ENCODE measurements at places on chromosomes 13 and 19. TPM values are rescaled to one million over a fixed set of nuclear protein-coding genes. Genes with fewer than 3 reads are reported as not detected.

The ZNF726 gene
- 4.8 TPM for total RNA-seq

The GARIN5B gene
- not detected for total RNA-seq

The ZNF470 gene
- total RNA-seq: 3.5 TPM

The ZNF43 gene
- total RNA-seq: 3.8 TPM

The SIGLEC5 gene
- total RNA-seq: not detected

The CCL25 gene
- total RNA-seq: not detected

The ZNF85 gene
- total RNA-seq: 15.3 TPM

The ZNF439 gene
- total RNA-seq: 7.8 TPM

The ADPRHL1 gene
- 1.4 TPM for total RNA-seq

The KLK15 gene
- total RNA-seq: not detected

The ELL gene
- total RNA-seq: 22.1 TPM
